ENCODE measurements at places on chromosomes 12 and 14. TPM values are rescaled to one million over a fixed set of nuclear protein-coding genes. Genes with fewer than 3 reads are reported as not detected.

PRB3 gene
- not detected for total RNA-seq

GRCh38 chr14:34359420-34360117, 102.5 kb downstream of the SPTSSA start:
- DNase-seq, result no peak

REP15 gene
- total RNA-seq, result 1.3 TPM

RNASE7 gene
- total RNA-seq, result not detected

DNA sequence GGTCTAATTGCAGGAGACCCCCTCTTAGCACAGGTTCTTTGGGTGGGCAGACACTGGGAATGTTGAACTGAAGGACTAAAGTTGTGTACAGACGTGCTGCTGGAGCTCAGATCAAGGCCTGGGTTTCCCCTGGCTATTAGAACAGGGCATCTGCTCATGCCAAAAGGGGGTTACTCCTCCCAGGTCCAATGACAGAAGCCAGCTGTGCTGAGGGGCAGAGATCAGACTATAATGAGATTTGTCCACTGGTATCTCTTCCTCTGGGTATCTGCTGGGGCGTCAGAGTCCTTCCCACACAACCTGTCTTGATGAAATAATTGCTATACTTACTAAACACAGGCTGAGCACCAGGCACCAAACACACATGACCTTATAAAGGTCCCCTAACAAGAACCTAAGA, 42.6 kb downstream of the LTBP2 start:
- DNase-seq, result peak; percentile 39

- DNase-seq, result no peak
Observed at GRCh38 chr14:33717866-33718265, 233.0 kb downstream of the EGLN3 start.

- DNase-seq, result peak; percentile 95
Observed at GRCh38 chr12:80551897-80552296, 107.9 kb downstream of the PTPRQ start.

PZP gene
- total RNA-seq, result not detected

DNA sequence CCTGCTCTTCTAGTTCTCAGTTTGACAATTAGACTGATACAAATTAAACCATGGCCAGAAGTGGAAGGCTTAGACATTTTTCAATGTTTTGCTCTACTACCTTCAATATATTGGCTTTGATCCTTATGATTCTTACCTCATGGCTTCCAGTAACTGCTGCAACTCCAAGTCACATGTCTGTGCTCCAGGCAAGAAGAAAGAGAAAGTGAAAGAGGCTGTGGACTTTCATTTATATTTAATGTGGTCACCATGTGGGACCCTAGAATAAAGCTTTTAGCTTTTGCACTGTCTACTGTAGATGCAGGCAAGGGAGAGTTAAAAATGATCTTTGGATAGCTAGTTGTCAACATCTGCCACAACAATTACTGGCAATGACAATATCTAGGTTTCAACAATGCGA, 214.3 kb upstream of the PDE3A start:
- peak; percentile 46 for DNase-seq

GRCh38 chr12:116138781-116139180, 138.7 kb downstream of the MED13L start:
- no peak for DNase-seq

CLEC2B gene
- 40.6 TPM for total RNA-seq

CCDC196 gene
- total RNA-seq, result not detected

EPYC gene
- not detected for total RNA-seq

DNA sequence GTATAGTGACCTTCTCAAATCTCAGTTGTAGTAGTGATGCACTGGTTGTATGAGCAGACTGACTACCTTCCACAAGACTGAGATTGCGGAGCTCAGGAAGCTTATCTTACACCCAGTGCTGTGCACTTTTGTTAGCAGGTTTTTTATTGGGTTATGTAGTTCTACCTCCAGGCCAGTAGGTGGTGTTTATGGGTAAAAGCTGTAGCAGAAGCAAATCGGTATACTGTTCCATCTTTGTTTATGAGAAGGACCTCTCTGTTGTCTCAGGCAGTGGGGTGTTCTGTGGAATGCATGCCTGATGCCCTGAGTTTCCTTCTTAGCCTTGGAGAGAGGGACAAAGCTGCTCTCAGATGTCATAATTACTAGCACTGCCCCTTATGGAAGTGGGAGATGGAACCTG, 217.8 kb downstream of the LRFN5 start:
- no peak for DNase-seq

GRCh38 chr14:49892301-49892635, 614 bp upstream of the ARF6 start:
- DNase-seq, result peak; percentile 90

DNA sequence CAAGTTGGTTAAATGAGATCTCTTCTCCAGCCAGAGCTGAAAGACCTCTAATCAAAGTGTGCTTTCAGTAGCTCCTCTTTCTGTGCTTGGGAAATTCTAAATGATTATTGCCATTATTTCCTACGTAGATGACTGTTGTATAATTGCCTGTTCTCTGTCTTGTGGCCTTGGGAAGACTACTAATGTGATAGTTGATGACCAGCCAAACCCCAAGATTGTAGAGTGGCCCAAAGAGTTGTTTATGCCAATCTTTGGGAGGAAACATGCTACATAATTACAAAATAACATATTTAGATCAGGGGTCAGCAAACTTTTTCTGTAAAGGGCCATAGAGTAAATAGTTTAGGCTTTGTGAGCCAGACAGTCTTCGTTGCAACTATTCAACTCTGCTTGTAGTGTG, 135.1 kb upstream of the DIO2 start:
- DNase-seq, result no peak

CKAP4 gene
- total RNA-seq, result 310 TPM

GRCh38 chr12:132084621-132085290, 59.4 kb downstream of the DDX51 start:
- peak; percentile 89 for DNase-seq

- no peak for DNase-seq
Observed at GRCh38 chr12:3288690-3289089, 202.3 kb upstream of the PRMT8 start.

- no peak for DNase-seq
Observed at GRCh38 chr14:66311990-66312389, 174.2 kb upstream of the CCDC196 start.

- DNase-seq, result peak; percentile 69
Observed at GRCh38 chr14:92039063-92039718, 668 bp downstream of the TRIP11 start.

FLRT2 gene
- total RNA-seq, result 14.7 TPM

COPS7A gene
- total RNA-seq, result 71.8 TPM
